ENCODE measurements at places on chromosomes 1 and 21. TPM values are rescaled to one million over a fixed set of nuclear protein-coding genes. Genes with fewer than 3 reads are reported as not detected.

The RUNX3 gene
- 4.2 TPM for total RNA-seq

The CFHR2 gene
- total RNA-seq, result not detected

The GJC2 gene
- 4.4 TPM for total RNA-seq

The NBPF15 gene
- total RNA-seq, result 15.5 TPM

The OR2C3 gene
- not detected for total RNA-seq

All from vagina (tissue), 2 donors.